Stomach (tissue), 19 donors: ENCODE measurements at places on chromosomes 13 and 19. TPM values are rescaled to one million over a fixed set of nuclear protein-coding genes. Genes with fewer than 3 reads are reported as not detected.

DNA sequence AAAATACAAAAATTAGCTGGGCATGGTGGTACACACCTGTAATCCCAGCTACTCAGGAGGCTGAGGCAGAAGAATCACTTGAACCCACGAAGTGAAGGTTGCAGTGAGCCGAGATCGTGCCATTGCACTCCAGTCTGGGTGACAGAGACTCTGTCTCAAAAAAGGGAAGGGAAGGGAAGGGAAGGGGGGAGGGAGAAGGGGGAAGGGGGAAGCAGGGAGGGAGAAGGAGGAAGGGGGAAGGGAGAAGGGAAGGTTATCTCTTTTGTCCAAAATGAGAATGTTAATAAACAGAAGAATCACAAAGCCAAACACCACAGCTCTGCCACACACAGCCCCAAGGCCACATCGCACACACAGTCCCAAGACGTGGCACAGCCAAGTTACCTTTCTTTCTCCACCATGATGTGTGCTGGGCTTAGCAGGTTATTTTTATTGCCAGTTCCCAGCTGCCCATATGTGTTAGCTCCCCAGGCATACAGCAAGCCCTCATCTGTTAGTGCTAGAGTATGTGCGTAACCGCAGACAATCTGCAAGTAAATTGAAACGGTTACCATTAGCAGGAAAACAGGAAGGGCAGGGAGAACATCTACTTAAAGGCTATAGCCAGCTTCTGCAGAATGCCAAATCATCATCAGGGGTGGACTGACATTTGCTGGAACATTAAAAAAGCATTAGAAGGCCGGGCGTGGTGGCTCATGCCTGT lies 34.3 kb downstream of the RCBTB1 start:
- DNase-seq, result no peak

The FGF22 gene
- total RNA-seq, result not detected

DNA sequence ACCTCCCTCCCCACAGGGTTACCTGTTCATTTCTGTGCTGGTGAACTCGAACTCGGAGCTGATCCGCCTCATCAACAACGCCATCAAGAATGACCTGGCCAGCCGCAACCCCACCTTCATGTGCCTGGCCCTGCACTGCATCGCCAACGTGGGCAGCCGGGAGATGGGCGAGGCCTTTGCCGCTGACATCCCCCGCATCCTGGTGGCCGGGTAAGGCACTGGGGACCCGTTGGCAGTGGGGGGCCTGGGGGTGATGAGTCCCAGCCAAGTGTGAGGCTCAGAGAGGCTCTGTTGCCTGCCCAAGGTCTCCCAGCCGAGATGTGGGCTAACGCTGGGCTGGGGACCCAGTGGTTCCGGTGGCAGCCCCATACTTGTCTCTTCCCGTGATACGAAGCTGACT lies 15.7 kb downstream of the AP2A1 start:
- no peak for DNase-seq

- peak; percentile 70 for DNase-seq
These were observed 6.7 kb upstream of the JUND start for GRCh38 chr19:18287836-18288772.

DNA sequence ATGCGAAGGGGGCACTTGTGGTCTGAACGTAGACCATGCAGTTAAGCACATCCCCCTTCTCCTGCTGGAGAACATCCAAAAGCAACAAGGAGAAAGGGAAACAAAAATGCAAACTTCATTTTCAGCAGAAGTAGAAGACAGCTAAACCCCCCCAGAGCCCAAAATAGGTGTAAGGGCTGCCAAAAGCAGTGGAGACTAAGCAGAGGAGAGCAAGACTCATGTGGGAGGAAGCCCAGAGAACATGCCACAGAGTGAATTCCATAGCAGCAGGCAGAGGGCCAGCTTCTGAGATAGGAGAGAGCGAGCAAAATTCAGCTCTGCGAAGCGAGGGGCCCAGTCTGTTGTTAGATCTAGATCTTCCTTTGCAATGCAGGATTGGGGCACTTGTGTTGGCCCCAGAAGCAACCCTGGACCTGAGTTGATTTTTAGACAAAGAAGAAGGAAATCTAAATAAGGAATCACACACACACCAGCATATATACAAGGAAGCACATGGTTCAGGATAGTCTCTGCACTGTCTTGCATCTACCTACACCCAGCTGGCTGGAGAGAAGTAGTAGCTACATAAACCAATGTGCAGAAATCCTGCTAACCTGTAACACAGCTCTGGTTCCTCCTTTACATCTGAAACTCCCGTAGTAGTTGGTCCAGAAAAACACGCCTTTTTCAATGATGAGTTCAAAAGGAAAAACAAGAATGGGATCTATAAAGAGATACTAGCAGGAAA lies 199.6 kb downstream of the SPRY2 start:
- peak; percentile 84 for DNase-seq

The LYPD3 gene
- not detected for total RNA-seq

DNA sequence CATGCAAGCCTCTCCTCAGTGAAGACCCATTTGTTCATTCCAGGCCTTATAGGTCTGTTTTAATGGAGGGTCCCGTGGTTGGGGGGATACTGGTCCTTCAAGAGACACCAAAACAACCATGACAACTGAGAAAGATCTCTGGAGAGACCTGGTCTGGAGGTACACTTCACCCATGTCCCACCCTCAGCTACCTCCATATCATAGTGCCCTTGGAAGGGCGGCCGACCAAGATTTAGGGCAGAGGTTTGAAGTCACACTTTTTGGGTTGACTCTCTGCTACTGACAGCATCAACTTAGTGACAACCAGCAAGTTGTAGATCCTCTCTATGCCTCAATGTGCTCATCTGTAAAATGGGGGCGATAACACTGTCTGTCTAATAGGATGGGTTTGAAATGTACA lies 177.3 kb downstream of the TSHZ3 start:
- DNase-seq, result no peak

- DNase-seq, result no peak
These were observed 27.9 kb upstream of the FLT1 start for GRCh38 chr13:28522871-28523270.

DNA sequence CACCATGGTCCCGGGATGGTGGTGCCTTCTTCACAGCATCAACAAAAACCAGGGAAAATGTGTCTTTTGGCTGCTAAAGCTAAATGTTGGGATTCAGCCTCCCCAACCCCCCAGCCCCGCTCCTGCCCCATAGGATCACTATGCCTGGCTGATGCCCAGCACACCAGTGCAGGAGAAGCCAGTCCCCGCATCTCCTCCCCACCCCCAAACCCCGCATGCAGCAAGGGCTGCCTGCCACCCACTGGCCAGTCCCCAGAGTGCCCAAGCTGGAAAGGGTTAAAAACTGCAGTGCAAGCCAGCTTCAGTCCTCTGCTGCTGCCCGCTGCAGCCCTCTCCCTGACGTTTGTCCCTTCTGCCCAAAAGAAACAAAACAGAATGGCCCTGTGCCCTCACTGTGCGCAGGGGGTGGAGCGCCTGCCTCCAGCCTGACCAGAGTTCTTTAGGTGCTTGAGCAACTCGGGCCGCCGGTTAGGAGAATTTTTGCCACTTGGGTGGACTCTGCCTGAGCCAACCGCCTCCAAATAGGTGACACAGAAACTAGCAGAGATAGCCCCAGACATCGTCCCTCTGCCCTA lies 3.7 kb downstream of the CALM3 start:
- DNase-seq, result peak; percentile 33

GRCh38 chr13:51027644-51028043 lies 83.4 kb downstream of the C13orf42 start:
- DNase-seq, result no peak

GRCh38 chr19:2101417-2102335 lies 5.0 kb downstream of the IZUMO4 start:
- DNase-seq, result no peak

DNA sequence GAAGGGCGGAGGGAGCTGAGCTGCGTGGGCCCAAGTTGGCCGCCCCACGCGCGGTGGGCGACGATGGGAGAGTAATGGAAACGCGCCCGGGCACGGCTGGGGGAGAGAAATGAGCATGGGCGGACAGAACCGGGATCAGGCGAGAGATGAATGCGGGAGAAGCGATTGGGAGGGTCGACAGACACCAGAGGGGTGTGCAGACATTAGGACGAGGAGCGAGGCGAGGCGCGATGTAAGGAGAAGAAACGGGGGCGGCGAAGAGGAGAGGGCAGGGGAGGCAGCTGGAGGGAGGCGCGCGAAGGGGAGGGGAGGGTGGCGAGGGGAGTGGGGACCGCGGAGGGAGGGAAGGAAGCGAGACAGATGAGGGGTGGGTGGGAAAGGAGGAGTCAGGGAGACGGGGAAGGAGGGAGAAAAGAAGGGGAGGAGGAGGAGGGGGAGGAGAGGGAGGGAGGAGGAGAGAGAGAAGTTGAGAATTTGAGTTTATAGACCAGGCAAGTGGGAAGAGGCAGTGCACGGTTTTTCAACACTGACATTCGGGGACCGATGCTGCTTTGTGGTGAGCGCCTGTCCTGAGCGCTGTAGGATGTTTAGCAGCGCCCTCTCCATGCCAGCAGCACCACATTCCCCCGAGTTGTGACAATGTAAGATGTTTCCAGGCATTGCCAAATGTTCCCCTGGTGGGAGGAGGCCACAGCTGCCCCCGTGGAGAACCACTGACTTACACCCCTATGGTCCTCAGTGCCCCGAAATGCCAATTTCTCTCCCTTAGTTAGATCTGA lies at the start of gene SHISA7:
SHISA7 (minus strand) TSS at position 256 of the 779 bp plus-strand sequence. CDS start 437 bp downstream, outside the sequence.
- no peak for DNase-seq

GRCh38 chr19:4984438-4984990 lies 15.6 kb downstream of the KDM4B start:
- no peak for DNase-seq

DNA sequence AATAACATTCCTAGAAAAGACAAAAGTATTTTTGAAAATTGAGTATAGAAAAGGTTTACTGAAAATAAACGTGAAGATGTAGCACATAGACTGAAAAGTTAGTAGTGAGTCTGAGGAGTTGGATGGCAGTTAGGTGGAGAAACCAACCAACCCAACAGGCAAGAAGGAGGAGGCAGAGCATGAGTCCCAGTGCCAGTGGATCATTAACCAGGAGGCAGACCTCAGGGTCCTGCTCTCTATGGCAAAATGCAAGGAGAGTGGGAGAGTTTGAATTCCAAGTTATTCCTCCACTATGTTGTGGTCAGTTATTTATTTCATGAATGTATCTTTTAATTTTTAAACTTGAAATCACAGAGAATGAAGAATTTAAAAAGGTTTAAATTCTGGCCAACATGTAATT lies 446.4 kb downstream of the GPC6 start:
- DNase-seq, result no peak

The NLRP4 gene
- not detected for total RNA-seq

The MRPL57 gene
- total RNA-seq, result 83.0 TPM

DNA sequence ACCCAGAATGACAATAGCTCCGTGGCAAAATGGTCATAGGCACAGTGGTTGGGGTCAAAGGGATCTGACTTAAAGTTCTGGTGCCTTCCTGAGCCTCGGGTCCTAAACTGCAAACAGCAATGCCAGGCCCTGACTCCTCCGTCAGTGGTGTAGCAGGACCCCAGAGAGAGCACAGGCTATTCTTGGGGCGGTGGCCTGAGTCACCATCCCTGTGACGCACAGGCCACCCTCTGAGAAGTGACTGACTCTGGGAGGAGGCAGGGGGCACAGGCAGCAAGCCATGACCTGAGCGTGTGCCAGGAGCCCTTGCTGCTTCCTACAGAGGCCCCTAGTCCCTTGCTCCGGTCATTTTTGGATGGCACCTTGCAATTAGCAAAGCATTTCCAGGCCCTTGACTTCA lies 18.7 kb downstream of the PLVAP start:
- no peak for DNase-seq

The ADGRE3 gene
- total RNA-seq, result 0.55 TPM

DNA sequence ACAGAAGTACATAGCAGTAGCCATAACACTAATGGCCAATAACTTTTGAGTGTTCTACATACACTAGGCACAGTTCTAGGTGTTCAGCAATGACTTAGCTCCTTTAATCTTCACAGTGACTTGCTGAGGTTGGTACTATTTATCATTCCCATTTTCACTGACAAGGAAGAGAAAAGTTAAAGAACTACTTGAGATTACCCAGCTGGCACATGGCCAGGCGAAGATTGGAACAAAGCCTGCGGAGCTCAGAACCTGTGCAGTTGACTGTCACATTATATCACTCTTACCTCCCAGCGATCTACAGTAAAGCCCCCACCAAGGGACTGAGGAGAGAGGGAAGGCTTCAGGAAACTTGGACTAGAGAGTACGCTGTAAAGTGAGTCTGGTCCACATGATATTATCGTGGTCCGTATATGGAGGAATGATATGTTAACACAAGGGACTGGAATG lies 42.4 kb upstream of the WDFY2 start:
- peak; percentile 64 for DNase-seq

The SGCG gene
- not detected for total RNA-seq

DNA sequence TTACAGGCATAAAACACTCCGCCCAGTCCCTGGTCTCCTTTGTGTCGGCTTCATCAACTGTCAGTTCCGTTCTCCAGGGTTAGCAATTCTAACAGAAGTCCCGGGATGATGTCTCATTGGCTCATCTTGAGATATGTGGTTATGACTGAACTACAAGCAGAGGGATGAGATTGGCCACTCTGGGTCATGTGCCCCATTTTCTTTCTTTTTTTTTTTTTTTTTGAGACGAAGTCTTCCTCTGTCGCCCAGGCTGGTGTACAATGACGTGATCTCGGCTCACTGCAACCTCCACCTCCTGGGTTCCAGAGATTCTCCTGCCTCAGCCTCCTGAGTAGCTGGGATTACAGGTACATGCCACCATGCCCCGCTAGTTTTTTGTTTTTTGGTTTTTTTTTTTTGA lies 95.4 kb upstream of the MRI1 start:
- DNase-seq, result no peak

GRCh38 chr19:31364963-31365362 lies 15.7 kb upstream of the TSHZ3 start:
- DNase-seq, result no peak

DNA sequence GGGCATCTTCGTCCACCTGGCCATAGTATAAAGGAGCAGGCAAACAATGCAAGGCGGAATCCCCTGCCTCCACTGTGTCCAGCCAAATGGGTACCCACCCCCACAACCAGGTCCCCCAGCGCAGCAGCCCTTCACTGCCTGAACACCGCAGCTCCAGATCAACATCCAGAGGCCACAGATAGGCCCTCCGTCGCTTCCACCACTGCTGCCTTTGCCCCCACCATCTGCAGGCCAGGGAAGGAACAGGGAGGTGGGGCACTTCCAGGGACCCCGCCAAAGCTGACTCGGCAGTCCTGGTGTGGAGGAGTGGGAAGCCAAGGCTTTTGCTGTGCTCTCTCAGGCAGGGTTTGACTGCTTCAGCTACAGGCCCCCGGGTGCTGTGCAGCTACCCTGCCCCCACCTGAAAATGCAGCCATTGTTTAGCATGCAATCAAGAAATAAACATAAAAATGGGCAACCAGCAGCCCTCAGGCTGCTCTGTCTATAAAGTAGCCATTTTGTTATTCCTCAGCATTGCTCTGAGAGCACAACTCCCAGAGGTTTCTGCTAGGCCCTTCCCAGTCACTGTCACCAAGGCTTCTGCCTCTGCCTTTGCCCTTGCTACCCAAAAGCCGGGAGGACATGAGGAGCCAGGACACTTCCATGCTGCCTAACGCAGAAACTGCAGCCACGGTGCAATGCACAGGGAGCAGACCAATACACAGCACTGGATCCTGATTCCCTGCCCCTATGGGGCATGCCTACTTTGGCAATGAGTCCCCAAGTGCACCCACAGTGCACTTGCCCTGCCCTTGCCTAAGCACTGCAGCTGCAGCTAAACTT lies 733.2 kb upstream of the KLHL1 start:
- no peak for DNase-seq

GRCh38 chr19:49772850-49773432 lies 6.1 kb downstream of the AP2A1 start:
- no peak for DNase-seq

The C13orf46 gene
- total RNA-seq, result 3.9 TPM

The CGB7 gene
- total RNA-seq, result not detected

The ADGRE1 gene
- 5.8 TPM for total RNA-seq

GRCh38 chr13:23203516-23203915 lies 22.7 kb downstream of the SGCG start:
- no peak for DNase-seq

The ZNF580 gene
- 10.6 TPM for total RNA-seq

- no peak for DNase-seq
These were observed at the start of gene MEIS3 for GRCh38 chr19:47419030-47419783. Gene MEIS3, minus strand, starts transcription at chr19:47419527. Its CDS starts 446 bp downstream, at chr19:47419081.
